ENCODE measurements at places on chromosomes 1 and 21.

- DNase-seq: no peak
Measured at GRCh38 chr1:186715887-186716809, 35.9 kb upstream of the PTGS2 start.

DNA sequence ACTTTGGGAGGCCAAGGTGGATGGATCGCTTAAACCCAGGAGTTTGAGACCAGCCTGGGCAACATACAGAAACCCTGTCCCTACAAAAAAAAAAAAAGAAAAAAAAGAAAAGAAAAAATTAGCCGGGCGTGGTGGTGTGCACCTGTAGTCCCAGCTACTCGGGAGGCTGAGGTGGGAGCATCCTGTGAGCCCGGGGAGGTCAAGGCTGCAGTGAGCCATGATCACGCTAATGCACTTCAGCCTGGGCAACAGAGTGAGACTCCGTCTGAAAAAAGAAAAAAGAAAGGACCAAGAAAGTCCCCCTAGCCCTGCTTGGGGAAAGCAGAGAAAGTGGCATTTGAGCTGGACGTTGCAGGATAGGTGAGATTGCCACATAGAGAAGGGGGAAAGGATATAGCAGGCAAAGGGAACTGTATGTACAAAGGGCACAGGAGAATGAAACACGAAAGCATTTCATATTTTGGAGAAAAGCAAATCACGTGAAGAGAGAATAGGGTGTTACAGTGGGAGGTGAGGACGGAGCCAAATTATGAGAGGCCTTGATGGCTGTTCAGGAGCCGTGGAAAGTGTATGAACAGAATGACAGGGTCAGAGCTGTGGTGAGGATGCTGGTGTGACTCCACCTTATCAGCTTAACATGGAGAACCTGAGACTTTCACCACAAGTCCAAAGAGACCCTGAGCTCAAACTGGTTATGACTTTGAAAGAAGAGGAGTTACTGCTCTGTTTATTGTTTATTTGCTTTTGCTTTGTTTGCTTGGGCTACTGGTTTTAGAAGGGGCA is 19.5 kb upstream of the LRIG2 start:
- DNase-seq: no peak

- no peak for DNase-seq
Measured at GRCh38 chr1:198846556-198846955, 207.7 kb downstream of the PTPRC start.

- DNase-seq: no peak
Measured at GRCh38 chr1:211910913-211911485, 80.4 kb upstream of the LPGAT1 start.

- DNase-seq: no peak
Measured at GRCh38 chr1:102783487-102783886, 324.8 kb downstream of the COL11A1 start.

DNA sequence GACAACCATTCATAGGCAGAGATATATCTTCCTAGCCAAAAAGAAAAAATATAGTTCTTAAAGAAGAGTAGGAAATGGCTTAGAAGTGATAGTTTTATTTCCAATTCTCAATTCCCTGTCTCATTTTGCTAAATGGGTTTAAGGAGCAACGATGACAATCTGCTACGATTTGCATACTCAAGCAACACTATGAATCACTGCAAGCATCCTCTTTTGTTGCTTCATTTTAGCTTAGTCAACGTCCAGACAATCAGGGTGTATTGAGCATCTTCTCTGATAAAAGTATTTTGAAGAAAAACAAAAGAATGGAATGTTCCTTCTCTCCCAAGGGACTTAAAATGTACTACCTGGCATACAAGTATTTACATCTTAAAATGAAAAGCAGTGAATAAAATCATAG is 80.6 kb downstream of the RGS7 start:
- DNase-seq: no peak

DNA sequence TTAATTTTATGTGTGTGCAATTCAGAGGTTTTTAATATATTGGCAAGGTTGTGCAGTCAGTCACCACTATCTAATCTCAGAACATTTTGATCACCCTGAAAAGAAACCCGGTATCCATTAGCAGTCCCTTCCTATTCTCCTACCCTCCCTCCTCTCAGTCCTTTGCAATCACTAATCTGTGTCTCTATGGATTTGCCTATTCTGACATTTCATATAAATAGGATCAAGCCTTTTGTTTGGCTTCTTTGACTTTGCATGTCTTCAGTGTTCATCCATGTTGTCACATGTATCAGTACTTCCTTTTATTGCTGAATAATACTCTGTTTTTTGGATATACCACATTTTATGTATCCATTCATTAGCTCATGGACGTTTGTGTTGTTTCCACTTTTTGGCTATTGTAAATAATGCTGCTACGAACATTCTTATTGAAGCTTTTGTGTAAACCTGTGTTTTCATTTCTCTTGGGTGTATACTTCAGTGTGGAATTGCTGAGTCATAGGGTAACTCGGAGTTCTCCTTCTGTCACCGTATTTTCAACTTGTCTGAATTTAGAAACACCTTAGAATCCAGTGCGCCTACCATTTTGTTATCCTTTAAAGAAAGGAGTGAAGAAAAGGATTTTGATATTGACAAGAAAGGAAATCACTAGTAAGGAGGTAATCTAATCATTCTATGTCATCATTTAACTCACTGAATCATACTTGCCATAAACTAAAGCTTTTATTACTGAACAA is 3.4 kb downstream of the CEP85 start:
- DNase-seq: no peak

DNA sequence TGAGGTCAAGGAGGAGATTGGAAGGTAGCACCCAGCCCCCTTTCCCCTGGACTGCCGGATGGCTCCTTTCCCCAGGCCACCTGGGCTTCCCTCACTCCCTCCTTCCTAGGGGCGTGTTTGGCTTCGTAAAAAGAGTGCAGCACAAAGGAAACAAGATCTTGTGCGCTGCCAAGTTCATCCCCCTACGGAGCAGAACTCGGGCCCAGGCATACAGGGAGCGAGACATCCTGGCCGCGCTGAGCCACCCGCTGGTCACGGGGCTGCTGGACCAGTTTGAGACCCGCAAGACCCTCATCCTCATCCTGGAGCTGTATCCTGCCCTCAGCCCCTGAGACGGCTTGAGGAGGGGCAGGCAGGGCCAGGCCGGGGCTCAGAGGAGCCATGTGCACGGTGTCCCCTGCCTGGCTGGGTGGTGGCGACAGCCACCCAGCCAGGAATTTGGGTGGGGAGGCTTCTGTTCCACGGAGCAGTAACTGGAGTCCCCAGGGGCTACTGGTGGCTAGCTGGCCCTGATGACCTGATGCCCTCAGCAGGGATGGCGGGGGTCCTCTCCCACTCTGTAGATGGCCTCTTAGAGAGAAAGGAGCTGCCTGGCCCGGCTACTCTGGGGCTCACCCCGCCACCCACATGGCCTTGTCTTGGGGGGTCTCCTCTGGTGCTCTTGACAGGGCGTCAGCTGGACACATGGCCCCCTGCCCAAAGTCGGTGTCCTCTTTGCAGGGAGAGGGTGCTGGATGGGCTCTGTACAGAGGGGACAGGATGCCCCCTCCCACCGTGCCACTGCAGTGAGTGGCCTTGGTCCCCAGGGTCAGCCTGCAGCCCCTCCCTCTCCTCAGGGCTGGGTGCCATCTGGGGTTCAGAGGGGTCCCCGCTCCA is 39.5 kb downstream of the TRIM11 start:
- DNase-seq: no peak
